ENCODE measurements at places on chromosomes 13 and 19.
A peak's percentile ranks its signal among the peaks of the same experiment; 100 is the strongest.

DNA sequence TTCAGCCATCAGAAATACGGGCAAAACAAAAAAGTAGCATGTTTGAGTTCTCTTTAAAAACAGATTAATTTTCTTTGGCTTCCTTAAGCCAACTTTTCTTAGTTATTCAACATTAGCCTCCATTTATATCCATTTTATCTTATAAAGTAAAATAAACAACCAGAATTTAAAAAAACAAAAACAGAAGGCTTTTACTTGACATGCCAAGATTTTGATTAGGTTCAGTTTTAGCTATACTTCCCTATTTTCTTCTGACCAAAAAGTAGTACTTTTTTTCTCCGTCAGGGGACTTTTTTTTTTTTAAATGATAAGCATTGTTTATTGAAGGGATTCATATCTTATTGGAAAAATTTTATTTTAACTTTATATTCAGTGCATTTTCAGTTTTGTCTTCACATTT lies 18.1 kb downstream of the RNASEH2B start:
- DNase-seq: no peak

GRCh38 chr13:112510002-112510780 lies 77.8 kb downstream of the TUBGCP3 start:
- peak; percentile 25 for DNase-seq

GRCh38 chr19:17286263-17286662 lies 4.6 kb downstream of the ANKLE1 start:
- DNase-seq: no peak

GRCh38 chr13:73696271-73696670 lies 437.9 kb downstream of the KLF12 start:
- DNase-seq: no peak

DNA sequence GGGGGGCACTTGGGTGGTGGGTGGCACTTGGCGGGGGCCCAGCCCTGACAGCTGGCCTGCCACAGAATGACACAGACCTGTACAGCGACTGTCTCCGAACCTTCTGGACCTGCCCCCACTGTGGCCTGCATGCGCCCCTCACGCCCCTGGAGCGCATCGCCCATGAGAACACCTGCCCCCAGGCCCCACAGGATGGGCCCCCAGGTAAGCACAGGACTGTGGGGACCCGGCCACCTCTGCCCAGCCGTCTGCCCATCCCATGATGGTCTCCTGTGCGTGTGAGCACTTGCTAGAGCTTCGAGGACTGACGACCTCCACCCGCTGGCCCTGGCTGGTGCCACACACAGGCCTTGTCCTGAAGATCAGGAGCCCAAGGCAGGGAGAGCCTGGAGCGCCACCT lies 32.0 kb downstream of the DHX34 start:
- no peak for DNase-seq

GRCh38 chr19:3253270-3253669 lies 28.8 kb downstream of the CELF5 start:
- no peak for DNase-seq
